Adrenal gland (tissue), 19 donors: ENCODE measurements at places on chromosomes 5 and 9. TPM values are rescaled to one million over a fixed set of nuclear protein-coding genes. Genes with fewer than 3 reads are reported as not detected.

Gene GRIN1
- total RNA-seq = not detected

Gene GRXCR2
- not detected for total RNA-seq

Gene IFNA2
- total RNA-seq = not detected

Gene LIFR
- 102 TPM for total RNA-seq

Gene PLAC8L1
- total RNA-seq = 0.56 TPM

Gene TEK
- 19.0 TPM for total RNA-seq

Gene ORM1
- total RNA-seq = 26.0 TPM

Gene TXNDC8
- total RNA-seq = not detected

Gene RHOBTB3
- 97.5 TPM for total RNA-seq

Gene SAPCD2
- 1.7 TPM for total RNA-seq

Gene SAXO1
- total RNA-seq = 0.42 TPM

Gene SPAAR
- total RNA-seq = 1.2 TPM

Gene RANBP6
- total RNA-seq = 20.2 TPM

Gene KIF4B
- not detected for total RNA-seq

Gene HEMGN
- not detected for total RNA-seq

Gene LCN6
- 1.5 TPM for total RNA-seq

Gene SMU1
- total RNA-seq = 15.0 TPM

Gene PPP1R2B
- not detected for total RNA-seq

Gene FBLL1
- total RNA-seq = 0.71 TPM

Gene FOXD4
- total RNA-seq = not detected

Gene LCN1
- total RNA-seq = not detected

Gene MYO10
- 16.8 TPM for total RNA-seq

Gene SEC61B
- 293 TPM for total RNA-seq

Gene CLTA
- 226 TPM for total RNA-seq

Gene ASPN
- 8.5 TPM for total RNA-seq

Gene ST8SIA4
- 0.85 TPM for total RNA-seq

Gene SLC24A2
- total RNA-seq = 0.26 TPM
